Tongue (tissue), 3 donors: ENCODE measurements at places on chromosomes 12 and 14. TPM values are rescaled to one million over a fixed set of nuclear protein-coding genes. Genes with fewer than 3 reads are reported as not detected.

GRCh38 chr12:6606331-6607131, 648 bp downstream of the CHD4 start:
- peak; percentile 66 for DNase-seq

Gene PEBP1
- total RNA-seq: 147 TPM

DNA sequence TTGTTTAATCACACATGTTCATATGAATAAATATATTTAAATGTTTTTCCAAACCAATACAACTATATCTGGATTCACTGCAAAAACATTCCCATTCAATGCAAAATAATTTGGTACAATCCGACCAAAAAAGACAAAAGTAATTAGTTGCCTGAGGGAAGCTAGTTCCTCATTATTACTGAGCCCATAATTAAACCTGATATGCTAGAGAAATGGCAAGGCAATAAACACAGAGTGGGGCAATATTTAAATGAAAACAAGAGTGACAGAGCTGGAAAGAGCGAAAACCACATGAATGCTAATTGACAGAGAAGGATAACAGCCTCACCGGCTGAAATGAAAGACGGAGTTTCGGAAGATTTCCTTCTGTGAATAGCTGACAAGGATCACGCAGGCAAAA, 82.6 kb downstream of the TMCC3 start:
- no peak for DNase-seq

DNA sequence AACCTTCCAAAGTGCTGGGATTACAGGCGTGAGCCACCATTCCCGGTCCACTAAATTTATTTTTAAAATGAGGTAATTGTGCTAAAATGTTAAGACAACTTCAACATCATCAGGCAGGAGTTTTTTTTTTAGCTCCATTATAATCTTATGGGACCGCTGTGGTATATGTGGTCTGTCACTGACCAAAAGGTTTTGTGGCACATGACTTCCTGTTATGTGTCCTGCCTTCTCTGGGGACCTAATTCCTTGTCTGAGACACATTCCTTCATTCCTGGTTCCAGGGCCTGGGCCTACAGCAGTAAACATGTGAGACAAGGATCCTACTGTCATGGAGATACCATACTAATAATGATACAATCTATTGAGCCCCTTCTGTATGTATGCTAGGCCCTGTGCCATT, 4.9 kb downstream of the TEX52 start:
- DNase-seq: no peak

GRCh38 chr12:90729736-90730135, 225.2 kb downstream of the CCER1 start:
- no peak for DNase-seq

GRCh38 chr14:24986206-24986893, 63.6 kb downstream of the STXBP6 start:
- peak; percentile 27 for DNase-seq
